ENCODE measurements at places on chromosomes 3 and 15. TPM values are rescaled to one million over a fixed set of nuclear protein-coding genes. Genes with fewer than 3 reads are reported as not detected.
A peak's percentile ranks its signal among the peaks of the same experiment; 100 is the strongest.

DNA sequence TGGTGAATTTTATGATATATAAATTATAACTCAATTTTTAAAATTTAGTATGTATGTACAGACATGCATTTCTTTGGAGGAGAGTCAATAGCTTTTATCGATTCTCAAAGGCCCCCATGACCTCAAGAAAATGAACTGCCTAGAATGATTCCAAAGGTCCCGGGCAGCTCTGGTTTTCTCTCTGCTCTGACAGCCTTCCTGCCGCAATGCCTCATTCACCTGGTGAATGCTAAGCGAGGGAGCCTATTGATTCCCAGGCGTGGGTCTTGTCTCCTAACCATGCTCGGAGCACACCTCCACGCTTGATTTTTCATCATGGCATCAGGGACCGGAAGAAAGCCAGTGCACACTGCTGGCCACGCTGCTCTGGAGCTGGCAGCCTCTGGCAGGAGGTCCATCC lies 79.6 kb upstream of the HERC1 start:
- no peaks in the 10 kb centered on the region for H3K36me3 ChIP-seq
- no peak for DNase-seq
- peaks cover 7% of the 10 kb centered on the region for H3K4me1 ChIP-seq
- H3K4me3 ChIP-seq = no peak overlapping the region
- H3K27me3 ChIP-seq = no peaks in the 10 kb centered on the region
- no peak overlapping the region for H3K27ac ChIP-seq

DNA sequence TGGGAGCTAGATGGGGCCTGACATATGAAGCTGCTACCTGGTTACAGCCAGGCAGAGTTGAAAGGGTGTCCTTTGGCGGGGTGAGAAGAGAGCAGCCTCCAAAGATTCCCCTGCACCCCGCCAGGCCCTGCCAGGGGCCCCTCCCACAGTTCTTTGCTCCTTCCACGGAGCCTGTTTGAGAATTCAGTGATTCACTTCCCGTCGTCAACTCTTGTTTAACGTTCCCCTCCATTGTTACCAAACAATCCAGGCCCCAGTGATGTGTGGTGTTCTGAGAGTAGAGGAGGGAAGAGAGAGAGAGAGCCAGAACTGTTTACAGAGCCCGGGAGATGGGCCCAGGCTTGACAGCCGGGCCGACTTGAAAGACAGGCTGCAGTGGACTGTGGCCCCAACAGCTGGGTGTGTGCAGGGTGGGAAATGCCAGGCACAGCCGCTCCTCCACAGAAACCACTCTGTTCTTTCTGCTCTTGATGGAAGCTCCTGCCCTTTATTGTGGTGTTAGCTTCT lies 81.5 kb downstream of the SMAD3 start:
- H3K36me3 ChIP-seq = peaks cover 4% of the 10 kb centered on the region
- H3K27ac ChIP-seq = peak overlapping the region; percentile 90
- H3K4me3 ChIP-seq = peak overlapping the region; percentile 7
- peak; percentile 96 for DNase-seq
- H3K27me3 ChIP-seq = no peaks in the 10 kb centered on the region
- H3K4me1 ChIP-seq = peaks cover 71% of the 10 kb centered on the region

- DNase-seq = no peak
- H3K4me1 ChIP-seq = no peaks in the 10 kb centered on the region
- H3K27me3 ChIP-seq = no peaks in the 10 kb centered on the region
Observed at GRCh38 chr15:25185156-25185710, 230.4 kb downstream of the SNRPN start.

GRCh38 chr15:95152741-95153140 lies 921.4 kb downstream of the MCTP2 start:
- H3K4me3 ChIP-seq = no peak overlapping the region
- H3K36me3 ChIP-seq = no peaks in the 10 kb centered on the region
- no peaks in the 10 kb centered on the region for H3K4me1 ChIP-seq
- H3K27me3 ChIP-seq = no peaks in the 10 kb centered on the region

GRCh38 chr15:57534281-57534680 lies 57.4 kb upstream of the MYZAP start:
- H3K4me3 ChIP-seq = no peak overlapping the region
- no peaks in the 10 kb centered on the region for H3K4me1 ChIP-seq
- no peak overlapping the region for H3K27ac ChIP-seq
- no peaks in the 10 kb centered on the region for H3K36me3 ChIP-seq
- peaks cover 15% of the 10 kb centered on the region for H3K27me3 ChIP-seq

- no peaks in the 10 kb centered on the region for H3K27me3 ChIP-seq
- no peaks in the 10 kb centered on the region for H3K36me3 ChIP-seq
- H3K27ac ChIP-seq = no peak overlapping the region
- DNase-seq = no peak
- H3K4me3 ChIP-seq = no peak overlapping the region
Observed at GRCh38 chr3:55449527-55449926, 37.6 kb downstream of the WNT5A start.

DNA sequence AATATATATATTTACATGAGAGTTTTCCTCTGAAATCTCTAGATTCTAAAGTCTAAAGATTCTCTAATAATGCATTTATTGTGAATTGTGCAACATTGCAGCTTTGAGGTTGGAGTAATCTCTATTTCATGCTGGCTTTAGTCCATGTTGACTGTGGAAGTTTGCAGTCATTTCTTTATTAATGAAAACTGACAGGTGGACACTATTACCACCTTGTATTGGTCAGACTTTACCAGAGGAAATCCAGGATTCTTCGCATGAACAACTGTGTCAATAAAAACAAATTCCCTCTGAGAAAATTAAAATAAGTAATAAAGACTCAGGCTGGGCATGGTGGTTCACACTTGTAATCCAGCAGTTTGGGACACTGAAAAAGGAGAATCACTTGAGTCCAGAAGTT lies 274.1 kb downstream of the SHQ1 start:
- H3K4me3 ChIP-seq = no peak overlapping the region
- H3K36me3 ChIP-seq = no peaks in the 10 kb centered on the region
- DNase-seq = no peak
- no peak overlapping the region for H3K27ac ChIP-seq
- no peaks in the 10 kb centered on the region for H3K27me3 ChIP-seq
- no peaks in the 10 kb centered on the region for H3K4me1 ChIP-seq

DNA sequence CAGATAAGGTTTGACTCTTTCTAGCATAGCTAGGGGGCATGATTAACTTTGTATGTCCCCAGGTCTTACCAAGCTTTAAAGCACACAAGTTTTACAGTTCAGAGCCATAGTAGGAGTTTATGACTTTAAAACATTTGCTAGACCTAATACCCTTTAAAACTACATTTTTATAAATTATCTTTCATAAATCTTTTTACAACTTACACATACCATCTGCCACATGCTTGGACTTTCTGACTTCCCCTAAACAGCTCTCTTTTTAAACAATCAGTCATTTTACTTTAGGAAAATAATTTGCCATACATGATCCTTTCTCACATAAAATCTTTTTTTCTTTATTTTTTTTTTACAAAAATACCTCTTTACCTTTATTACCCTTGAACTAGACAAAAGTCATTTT lies 735.3 kb upstream of the CADM2 start:
- DNase-seq = peak; percentile 2
- H3K27ac ChIP-seq = no peak overlapping the region
- H3K4me1 ChIP-seq = peaks cover 6% of the 10 kb centered on the region

DNA sequence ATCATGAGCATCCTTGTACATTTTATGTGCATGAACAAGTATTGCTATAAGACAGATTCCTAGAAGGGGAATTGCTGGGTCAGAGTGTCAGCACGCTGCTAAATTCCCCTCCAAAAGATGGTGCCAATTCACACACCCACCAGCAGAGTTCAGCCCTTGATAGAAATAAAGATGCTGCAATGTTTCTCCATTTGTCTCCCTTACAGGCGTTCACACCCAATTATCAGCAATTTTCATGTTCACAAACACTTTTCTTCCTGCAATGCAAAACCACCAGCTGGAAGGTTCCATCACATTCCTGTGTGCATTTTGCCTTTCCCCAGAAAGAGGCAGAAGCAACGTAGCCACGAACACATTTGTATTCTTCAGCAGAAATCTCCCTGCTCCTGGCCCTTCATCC lies 3.3 kb upstream of the TAMM41 start:
- H3K4me3 ChIP-seq = no peak overlapping the region
- H3K36me3 ChIP-seq = peaks cover 6% of the 10 kb centered on the region

The IL5RA gene
- total RNA-seq = not detected

- no peak overlapping the region for H3K4me3 ChIP-seq
- no peaks in the 10 kb centered on the region for H3K27me3 ChIP-seq
- H3K4me1 ChIP-seq = no peaks in the 10 kb centered on the region
Observed at GRCh38 chr15:41847981-41848380, 9.3 kb downstream of the PLA2G4B start.

- H3K27ac ChIP-seq = no peak overlapping the region
- no peak for DNase-seq
- peaks cover 44% of the 10 kb centered on the region for H3K36me3 ChIP-seq
- peaks cover 6% of the 10 kb centered on the region for H3K4me1 ChIP-seq
Observed at GRCh38 chr3:31636049-31636448, 103.3 kb downstream of the STT3B start.

GRCh38 chr3:11410564-11410963 lies 138.4 kb downstream of the ATG7 start:
- no peak overlapping the region for H3K27ac ChIP-seq
- DNase-seq = no peak
- no peaks in the 10 kb centered on the region for H3K27me3 ChIP-seq
- no peak overlapping the region for H3K4me3 ChIP-seq
- no peaks in the 10 kb centered on the region for H3K4me1 ChIP-seq
- H3K36me3 ChIP-seq = peaks cover 34% of the 10 kb centered on the region

- H3K4me1 ChIP-seq = peaks cover 5% of the 10 kb centered on the region
- peaks cover 64% of the 10 kb centered on the region for H3K27me3 ChIP-seq
- H3K4me3 ChIP-seq = no peak overlapping the region
- peak; percentile 15 for DNase-seq
- H3K27ac ChIP-seq = no peak overlapping the region
Observed at GRCh38 chr15:73493922-73494321, 51.0 kb downstream of the REC114 start.

The CD200R1 gene
- not detected for total RNA-seq

The LMAN1L gene
- not detected for total RNA-seq

- DNase-seq = no peak
- H3K27me3 ChIP-seq = no peaks in the 10 kb centered on the region
- H3K36me3 ChIP-seq = no peaks in the 10 kb centered on the region
- H3K4me1 ChIP-seq = peaks cover 14% of the 10 kb centered on the region
- H3K4me3 ChIP-seq = no peak overlapping the region
- H3K27ac ChIP-seq = no peak overlapping the region
Observed at GRCh38 chr3:159924411-159924810, 64.2 kb upstream of the IL12A start.

The SEMA7A gene
- total RNA-seq = 1.6 TPM

DNA sequence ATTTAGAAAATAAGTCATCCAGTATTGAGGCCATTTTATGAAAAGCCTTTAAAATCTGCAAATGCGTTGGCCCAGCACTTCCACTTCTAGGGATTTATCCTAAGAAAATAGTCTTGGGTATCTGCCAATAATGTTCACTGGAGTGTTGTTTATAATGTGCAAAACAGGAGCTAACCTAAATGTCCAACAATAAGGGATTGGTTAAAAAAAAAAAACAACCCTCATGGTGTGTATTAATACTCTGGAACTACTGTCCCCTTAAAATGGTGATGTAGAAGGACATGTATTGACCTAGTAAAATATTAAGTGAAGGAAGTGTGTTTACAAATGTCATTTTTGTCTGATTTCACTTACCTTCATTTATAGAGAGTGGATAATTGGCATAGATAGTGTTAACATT lies 58.0 kb downstream of the IGF1R start:
- H3K27ac ChIP-seq = no peak overlapping the region
- H3K4me3 ChIP-seq = no peak overlapping the region
- peaks cover 11% of the 10 kb centered on the region for H3K36me3 ChIP-seq
- peaks cover 6% of the 10 kb centered on the region for H3K4me1 ChIP-seq
- H3K27me3 ChIP-seq = no peaks in the 10 kb centered on the region
- DNase-seq = no peak

DNA sequence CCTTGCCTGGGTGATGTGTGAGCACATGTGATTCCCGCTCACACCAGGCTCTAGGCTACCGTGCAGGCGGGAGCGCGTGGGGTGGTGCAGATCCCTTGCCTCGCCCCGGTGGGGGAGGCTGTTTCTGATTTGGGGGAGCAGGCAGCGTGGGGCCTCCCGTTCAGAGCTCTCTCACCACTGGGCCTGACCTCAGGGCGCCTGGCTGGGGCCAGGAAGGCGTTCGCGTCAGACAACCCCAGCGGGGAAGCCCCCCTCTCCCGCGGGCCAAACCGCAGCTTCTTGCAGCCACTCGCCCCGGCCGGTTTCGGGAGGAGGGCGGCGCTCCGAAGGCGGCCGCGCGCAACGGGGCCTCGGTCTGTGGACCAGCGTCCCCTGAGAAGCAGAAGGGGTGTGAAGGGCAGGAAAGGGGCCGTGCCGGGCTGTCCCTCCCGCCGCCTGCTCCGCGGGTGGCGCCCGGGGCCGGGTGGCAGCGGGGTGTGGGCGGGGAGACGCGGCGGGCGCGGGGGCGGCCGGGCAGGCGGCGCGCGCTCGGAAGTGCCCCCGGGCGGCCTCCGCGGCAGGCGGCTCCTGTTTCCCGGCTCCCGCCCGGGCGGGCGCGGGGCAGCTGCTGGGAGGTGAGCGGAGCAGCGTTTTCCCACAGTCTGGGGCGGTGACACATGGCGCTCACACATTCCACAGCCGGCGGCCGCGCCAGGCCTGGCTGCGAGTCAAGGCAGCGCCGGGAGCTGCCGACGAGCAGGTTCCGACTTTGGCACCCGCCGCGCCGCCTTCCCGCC lies 65.1 kb upstream of the HES1 start:
- DNase-seq = peak; percentile 96
- H3K4me1 ChIP-seq = peaks cover 17% of the 10 kb centered on the region
- peak overlapping the region; percentile 67 for H3K4me3 ChIP-seq
- no peaks in the 10 kb centered on the region for H3K27me3 ChIP-seq
- H3K36me3 ChIP-seq = no peaks in the 10 kb centered on the region
- no peak overlapping the region for H3K27ac ChIP-seq

DNA sequence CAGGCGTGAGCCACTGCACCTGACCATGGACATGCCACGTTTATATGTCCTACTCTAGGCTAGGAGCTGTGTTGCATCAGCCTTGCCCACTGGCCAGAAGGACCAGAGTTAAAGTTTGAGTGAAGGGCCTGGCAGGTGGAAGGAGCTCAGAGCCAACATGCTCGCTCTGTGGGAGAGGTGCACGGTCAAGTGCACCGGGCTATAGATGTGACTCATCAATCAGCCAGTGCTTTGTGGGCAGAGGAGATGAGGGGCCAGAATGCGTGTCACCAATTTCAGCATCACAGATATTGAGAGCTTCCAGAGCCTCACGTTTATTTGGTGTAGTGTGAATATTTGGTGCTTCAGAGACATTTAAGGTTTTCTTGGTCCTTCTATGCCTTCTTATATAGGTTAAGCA lies 137.3 kb upstream of the KBTBD8 start:
- no peaks in the 10 kb centered on the region for H3K4me1 ChIP-seq
- H3K27me3 ChIP-seq = no peaks in the 10 kb centered on the region
- no peak overlapping the region for H3K27ac ChIP-seq

GRCh38 chr15:70119911-70120508 lies 22.3 kb upstream of the TLE3 start:
- peaks cover 42% of the 10 kb centered on the region for H3K27me3 ChIP-seq
- no peak overlapping the region for H3K4me3 ChIP-seq
- no peak overlapping the region for H3K27ac ChIP-seq
- no peaks in the 10 kb centered on the region for H3K36me3 ChIP-seq
- DNase-seq = no peak
- H3K4me1 ChIP-seq = peaks cover 16% of the 10 kb centered on the region

GRCh38 chr15:40489274-40490175 lies 18.7 kb downstream of the CHST14 start:
- H3K4me1 ChIP-seq = peaks cover 5% of the 10 kb centered on the region
- no peak overlapping the region for H3K27ac ChIP-seq
- DNase-seq = no peak

Measured in MCF 10A (cell line).